ENCODE measurements at places on chromosomes 1 and 21. TPM values are rescaled to one million over a fixed set of nuclear protein-coding genes. Genes with fewer than 3 reads are reported as not detected.

The KANK4 gene
- total RNA-seq = under 0.01 TPM

The LMX1A gene
- total RNA-seq = not detected

The KIF17 gene
- total RNA-seq = 0.36 TPM

The PTGS2 gene
- total RNA-seq = 3.3 TPM

The NKAIN1 gene
- total RNA-seq = not detected

The C1orf115 gene
- total RNA-seq = 0.36 TPM

The TSSK3 gene
- total RNA-seq = 1.8 TPM

The PRMT6 gene
- 18.9 TPM for total RNA-seq

The THEM5 gene
- not detected for total RNA-seq

The HENMT1 gene
- 5.3 TPM for total RNA-seq

The HSD3B1 gene
- total RNA-seq = not detected

The STYXL2 gene
- not detected for total RNA-seq

The RGS1 gene
- not detected for total RNA-seq

The CYP4Z1 gene
- not detected for total RNA-seq

The ZYG11A gene
- total RNA-seq = under 0.01 TPM

The LCE3B gene
- total RNA-seq = not detected

The SLC1A7 gene
- total RNA-seq = under 0.01 TPM

The MPL gene
- total RNA-seq = not detected

The TRIM58 gene
- total RNA-seq = 0.36 TPM

The SPRR1A gene
- not detected for total RNA-seq

The RBM11 gene
- under 0.01 TPM for total RNA-seq

The FAM3B gene
- not detected for total RNA-seq

The FLG2 gene
- not detected for total RNA-seq

The BMP8A gene
- 2.4 TPM for total RNA-seq

Measured in osteoblast (primary cell).